ENCODE measurements at places on chromosomes 1 and 21. TPM values are rescaled to one million over a fixed set of nuclear protein-coding genes. Genes with fewer than 3 reads are reported as not detected.
A peak's percentile ranks its signal among the peaks of the same experiment; 100 is the strongest.

CD34 gene
- total RNA-seq = under 0.01 TPM

LDLRAD1 gene
- not detected for total RNA-seq

LCE1F gene
- 0.42 TPM for total RNA-seq

RNF186 gene
- not detected for total RNA-seq

PTAFR gene
- total RNA-seq = 6.7 TPM

RGS8 gene
- total RNA-seq = not detected

GRCh38 chr1:233421293-233421692 lies 93.8 kb downstream of the MAP3K21 start:
- DNase-seq = no peak

DNA sequence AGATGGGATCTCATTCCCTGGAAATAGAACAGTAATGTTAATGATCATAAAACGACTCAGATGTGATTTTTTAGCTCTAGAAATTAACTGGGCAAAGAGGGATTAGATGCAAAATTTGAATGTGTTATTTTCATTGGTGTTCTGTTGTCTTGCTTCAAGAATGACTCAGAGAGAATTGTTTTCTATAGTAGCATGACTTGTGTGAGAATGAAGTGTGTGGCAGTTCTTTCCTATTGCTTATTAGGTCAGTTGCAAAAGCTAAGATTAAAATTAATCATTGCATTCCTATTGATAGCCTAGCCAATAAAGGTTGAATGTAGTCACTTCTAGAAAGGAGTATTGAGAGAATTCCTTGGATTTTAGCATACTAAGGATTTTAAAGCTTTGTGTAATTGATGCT lies 22.9 kb downstream of the SPEN start:
- DNase-seq = no peak

DNA sequence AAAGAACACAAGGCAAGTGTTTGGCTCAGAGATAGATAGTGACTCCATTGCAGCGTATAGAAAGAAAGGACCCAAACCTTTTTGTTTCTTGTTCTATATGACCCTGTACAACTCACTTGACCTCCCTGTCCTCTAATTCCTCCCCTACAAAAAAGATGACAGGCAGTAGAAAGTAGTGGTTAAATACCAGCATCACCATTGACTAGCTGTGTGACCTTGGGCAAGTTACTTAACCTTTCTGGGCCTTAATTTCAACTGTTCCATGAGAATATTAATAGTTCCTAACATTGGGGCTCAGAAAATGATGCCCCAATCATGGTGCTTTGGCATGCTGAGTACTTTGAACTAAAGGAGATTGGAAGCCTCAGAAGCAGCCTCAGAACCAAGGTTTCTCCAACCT lies 46.7 kb upstream of the MAN1A2 start:
- no peak for DNase-seq

- no peak for DNase-seq
These were observed 113.0 kb upstream of the VAV3 start for GRCh38 chr1:108077991-108078390.

GRCh38 chr1:238141353-238141752 lies 250.6 kb upstream of the ZP4 start:
- DNase-seq = no peak

DNA sequence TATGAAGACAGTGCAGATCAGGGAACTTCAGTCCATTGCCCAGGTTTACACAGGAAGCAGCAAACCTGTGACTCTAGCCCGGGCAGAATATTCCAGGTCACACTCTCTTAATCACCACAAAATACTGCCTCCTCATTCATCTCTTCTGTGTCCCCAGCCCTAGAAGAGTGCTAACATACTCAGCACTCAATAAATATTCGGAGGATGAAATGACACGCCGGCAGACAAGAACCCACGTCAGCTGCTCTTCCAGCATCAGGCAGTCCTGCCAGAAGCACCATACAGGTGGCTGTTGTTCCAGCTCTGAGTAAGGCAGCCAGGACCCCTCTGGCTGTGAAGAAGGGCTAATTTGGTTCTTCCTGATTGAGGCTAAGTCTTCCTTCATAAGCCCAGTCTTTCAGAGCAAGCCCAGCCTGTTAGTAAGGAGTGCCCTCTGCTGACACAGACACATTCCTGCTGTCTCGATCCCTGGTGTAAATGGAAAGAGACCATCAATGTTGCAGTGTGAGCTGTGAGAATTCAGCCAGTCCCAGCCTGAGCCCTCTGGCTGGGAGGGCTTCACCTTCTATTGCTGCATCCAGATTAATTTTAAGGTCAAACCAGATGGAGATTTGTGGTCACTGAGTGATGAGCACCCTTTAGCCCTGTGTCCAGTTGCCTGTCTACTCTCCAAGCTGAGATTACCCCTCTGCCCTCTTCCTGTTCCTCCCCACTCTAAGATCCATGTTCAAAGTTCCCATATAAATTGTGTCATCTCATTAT lies 45.0 kb upstream of the KIRREL1 start:
- peak; percentile 13 for DNase-seq

DNA sequence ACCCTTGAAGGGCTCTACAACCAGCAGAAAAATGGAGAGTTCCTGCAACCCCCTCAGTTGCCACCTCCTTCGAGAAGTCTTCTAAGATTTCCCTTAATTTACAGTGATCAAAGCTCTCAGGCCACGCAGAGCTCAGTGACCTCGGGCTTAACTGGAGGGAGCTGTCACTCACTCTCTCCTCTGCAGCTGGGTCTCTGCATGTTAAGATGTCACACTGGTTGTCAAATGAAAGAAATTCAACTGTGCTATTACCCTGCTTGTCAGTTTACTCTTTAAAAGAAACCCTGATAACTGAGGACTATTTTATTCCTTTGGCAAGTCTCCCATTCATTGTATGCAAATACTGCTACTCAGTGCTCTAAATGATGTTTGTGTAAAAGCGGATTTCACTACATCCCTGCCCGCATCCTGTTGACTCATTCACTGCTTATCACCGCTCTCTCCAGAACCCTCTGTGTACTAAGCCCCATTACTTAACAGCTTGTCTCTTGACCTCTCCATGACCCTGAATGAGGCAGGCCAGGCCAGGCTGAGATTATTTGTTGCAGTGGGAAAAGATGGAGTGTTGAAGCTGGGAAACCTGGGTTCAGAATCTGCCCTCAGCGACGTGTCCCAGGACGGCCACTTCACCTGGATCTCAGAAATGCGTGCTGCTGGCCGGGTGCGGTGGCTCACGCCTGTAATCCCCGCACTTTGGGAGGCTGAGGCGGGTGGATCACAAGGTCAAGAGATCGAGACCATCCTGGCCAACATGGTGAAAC lies 13.7 kb downstream of the DHRS3 start:
- peak; percentile 90 for DNase-seq

GRCh38 chr1:87402241-87403002 lies 73.7 kb downstream of the LMO4 start:
- no peak for DNase-seq

- peak; percentile 81 for DNase-seq
These were observed 76.6 kb downstream of the RGL1 start for GRCh38 chr1:183881387-183882131.

DNA sequence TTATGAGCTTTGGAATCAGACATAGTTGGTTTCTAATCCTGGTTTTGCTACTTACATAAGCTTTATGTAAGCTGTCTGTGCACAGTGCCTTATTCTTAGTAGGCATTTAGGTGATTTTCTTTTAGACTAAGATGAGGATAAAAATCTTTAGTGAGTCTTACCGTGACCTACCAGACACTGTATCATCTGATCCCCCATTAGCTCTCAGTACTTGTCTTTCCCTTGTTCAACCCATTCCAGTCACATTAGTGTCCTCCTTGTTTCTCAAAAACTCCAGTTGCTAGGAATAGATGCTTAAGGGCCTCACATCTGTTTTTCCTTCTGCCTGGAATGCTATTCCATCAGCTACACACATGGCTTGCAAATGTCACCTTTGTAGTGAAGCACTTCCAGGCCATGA lies 18.8 kb downstream of the PPP1R12B start:
- no peak for DNase-seq

GRCh38 chr1:158366783-158367182 lies 13.1 kb downstream of the CD1E start:
- DNase-seq = no peak

GRCh38 chr1:117812869-117813511 lies 116.4 kb downstream of the GDAP2 start:
- DNase-seq = no peak

DNA sequence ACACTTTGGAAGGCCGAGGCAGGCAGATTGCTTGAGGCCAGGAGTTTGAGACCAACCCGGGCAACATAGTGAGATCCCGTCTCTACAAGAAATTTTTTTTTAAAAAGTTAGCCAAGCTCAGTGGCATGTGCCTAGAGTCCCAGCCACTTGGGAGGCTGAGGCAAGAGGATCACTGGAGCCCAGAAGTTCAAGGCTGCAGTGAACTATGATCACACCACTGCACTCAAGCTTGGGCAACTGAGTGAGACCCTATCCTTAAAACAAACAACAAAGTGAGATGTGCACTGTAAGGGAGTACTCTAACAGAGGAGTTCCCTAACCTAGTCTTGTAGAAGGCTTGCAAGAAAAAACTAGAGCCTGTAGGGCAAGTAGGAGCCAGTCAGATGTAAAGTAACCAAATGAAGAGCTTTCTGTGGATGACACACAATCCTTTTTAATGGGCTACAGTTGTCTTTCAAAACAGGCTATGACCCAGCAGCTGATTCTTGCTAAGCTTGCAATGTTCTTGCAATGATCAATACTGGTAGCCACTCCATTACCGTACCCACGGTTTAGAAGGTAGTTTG lies 38.0 kb upstream of the SRP9 start:
- peak; percentile 32 for DNase-seq

Data from foreskin keratinocyte (primary cell).